ENCODE measurements at places on chromosomes 5 and 9. TPM values are rescaled to one million over a fixed set of nuclear protein-coding genes. Genes with fewer than 3 reads are reported as not detected.

DNA sequence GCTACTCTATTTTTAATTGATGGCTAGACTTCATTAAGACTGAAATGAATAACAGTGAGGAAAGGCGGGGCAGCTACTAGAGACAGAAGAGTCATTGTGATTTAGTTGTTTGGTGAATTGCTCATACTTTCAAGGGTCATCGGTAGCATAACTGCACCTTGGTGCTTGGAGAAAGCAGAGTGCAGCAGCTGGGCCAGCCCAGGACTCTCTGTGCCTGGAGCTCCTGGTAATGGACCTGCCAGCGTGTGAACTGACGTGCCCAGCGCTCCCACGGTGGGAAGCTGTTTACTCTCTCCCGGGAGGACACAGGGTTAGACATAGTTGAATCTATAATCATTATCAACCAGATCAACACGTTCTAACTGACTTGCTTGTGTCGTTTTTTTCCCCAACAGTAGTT is 42.9 kb downstream of the LURAP1L start:
- no peak for DNase-seq

GRCh38 chr9:445033-445432 is 230.4 kb downstream of the DOCK8 start:
- DNase-seq = no peak

- DNase-seq = no peak
Observed at GRCh38 chr9:129575818-129576217, 45.1 kb downstream of the C9orf50 start.

The IL3 gene
- 0.98 TPM for total RNA-seq

GRCh38 chr9:96856363-96857286 is 2.3 kb upstream of the ZNF782 start:
- peak; percentile 74 for DNase-seq

DNA sequence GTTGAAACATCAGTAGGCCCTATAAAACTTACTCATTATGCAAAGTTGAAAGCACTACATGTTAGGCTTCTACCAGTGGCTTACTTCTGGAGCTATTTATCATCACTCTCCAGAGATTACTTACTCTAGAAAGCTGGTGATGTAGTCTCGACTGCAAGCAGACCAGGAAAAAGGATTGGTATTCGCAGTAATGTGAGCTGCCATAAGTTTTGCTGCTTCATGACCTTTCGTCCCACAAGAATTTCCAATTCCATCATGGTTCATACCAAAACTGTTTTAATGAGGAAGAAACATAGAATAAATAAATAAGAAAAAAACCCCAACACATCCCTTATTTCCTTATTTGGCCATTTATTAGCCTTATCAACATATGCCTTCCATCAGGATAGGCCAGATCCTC is 181.9 kb downstream of the ADAMTS6 start:
- DNase-seq = no peak

DNA sequence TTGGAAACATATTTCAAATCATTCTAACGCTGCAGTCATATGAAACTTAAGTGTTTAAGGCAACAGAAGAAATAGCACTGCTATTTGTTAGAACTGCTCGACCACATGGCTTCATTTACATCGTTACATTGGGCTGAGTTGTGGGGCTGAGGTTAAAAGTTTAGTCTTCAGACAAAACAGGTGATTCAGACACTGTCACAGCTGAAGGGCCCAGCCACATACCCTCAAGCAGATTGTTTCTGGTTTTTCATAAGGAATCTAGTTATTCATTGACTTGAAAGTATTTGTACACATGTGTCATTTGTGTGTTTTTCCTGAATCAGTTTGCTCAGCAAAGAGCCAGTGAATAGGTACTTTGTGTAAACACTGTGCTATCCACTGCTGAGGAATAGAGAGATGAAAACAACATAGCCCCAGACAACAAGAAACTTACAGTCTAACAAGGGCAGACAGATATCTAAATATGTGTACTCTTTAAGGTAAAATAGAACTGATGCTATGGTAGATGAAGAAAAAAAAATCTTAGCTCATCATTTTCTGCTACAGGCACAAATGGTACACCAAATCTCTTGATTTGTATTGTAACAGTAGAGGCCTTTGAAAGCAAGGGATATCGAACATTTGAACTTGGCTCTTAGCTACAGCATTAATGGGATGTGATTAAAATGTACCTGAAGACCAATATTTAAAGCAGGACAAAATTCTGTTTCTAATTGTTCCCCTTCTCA is 357.6 kb upstream of the RPS23 start:
- no peak for DNase-seq

GRCh38 chr5:35408146-35408545 is 177.9 kb upstream of the PRLR start:
- no peak for DNase-seq

- no peak for DNase-seq
Observed at GRCh38 chr5:3354606-3355005, 241.0 kb upstream of the IRX1 start.

The PITX1 gene
- 0.31 TPM for total RNA-seq

The ADRA1B gene
- not detected for total RNA-seq

The ARSB gene
- total RNA-seq = 8.8 TPM

DNA sequence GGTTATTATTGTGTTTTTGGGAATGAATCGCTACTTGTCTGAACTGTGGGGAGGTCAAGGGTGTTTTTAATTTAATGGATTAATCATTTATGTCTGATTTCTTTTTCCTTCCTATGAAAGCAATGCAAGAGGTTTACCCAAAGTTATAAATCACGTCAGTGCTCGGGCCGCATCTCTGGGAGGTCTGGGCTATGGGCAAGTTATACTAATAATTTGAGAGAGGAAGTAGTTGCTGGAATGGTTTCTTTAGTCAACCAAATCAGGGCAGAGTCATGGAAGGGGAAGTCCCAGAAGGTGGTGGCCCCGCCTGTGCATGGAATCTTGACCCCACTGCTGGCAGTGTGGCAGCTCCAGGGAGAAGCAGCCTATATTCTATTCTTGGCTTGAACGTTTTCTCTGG is 180.2 kb downstream of the HSPA4 start:
- no peak for DNase-seq

DNA sequence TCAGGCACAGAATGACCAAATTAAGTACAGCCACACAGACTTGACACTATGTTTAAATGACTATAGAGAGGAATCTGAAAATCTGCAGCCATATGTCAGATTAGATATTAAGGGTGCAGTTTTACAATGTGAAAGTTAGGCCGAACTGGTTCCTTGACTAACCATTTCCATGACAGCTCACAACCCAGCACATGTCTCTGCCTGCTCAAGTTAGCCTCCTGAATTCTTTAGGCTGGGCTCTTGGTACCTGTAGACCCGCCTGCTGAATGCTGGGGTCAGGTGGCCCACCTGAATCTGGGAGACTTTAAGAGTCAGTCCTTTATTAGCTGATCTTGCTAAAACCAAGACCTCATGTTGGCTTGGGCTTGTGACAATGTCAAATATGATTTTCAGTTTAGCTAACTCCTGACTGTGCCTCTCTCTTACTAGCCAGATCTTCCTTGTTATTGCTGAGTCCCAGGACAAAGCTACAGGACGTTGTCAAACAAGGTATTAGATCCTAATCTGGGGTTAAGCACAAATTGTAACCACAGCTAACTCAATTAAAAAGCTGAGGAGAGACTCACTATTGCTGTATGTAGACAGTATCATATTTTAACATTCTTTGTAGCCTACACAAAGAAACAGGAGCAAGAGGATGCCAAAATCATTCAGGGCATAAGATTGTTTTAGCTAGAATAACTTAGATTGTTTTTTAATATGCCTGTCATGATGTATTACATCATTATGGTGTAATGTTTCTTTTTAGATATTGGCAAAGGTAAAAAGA is 490.9 kb downstream of the SEMA5A start:
- DNase-seq = no peak

DNA sequence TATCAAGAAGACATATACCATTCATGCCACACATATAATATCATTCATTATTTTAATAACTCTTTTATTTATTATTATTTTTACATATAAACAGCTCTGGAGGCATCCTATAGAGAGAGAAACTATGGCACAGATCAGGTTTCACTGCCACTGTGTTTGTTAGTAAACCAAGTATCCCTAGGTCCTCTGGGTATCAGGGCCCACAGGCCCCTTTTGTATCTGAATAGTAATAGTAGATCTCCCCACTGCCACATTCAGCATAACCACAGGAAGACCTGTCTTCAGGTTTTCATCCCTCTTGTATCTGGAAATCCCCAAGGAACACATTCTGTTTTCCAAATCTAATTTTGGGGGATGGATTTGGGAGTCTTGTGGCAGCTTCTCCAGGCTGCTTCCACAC is 94.0 kb downstream of the SPATA31D1 start:
- no peak for DNase-seq

GRCh38 chr9:126470241-126470993 is 143.3 kb upstream of the LMX1B start:
- peak; percentile 68 for DNase-seq

GRCh38 chr9:34555936-34556525 is 33.2 kb upstream of the ENHO start:
- no peak for DNase-seq

The BRINP1 gene
- total RNA-seq = not detected

DNA sequence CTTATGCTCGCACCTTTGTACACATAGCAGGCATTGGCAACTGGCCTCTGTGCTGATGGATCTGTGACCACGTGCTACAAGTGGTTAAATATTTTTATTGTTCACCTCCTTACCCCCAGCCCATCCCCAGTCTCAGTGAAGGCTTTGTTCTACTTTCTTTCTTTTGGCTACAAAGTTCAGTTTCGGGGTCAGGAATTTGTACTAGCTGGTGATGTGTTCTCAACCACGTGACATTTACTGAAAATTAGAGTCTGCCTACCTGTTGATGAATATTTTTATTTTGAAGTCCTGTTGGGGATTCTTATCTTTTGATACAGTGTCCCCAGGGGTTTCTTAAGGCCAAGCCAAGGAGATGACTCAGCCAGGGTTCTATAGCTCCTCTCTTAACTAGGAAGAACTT is 47.8 kb downstream of the C9orf57 start:
- DNase-seq = no peak

GRCh38 chr5:167096816-167097215 is 1194.6 kb upstream of the WWC1 start:
- no peak for DNase-seq

GRCh38 chr9:130866474-130866965 is 30.1 kb downstream of the QRFP start:
- peak; percentile 74 for DNase-seq

- DNase-seq = no peak
Observed at GRCh38 chr9:89008744-89009545, 17.7 kb downstream of the S1PR3 start.

The RPS14 gene
- 3,542 TPM for total RNA-seq

The FBP2 gene
- not detected for total RNA-seq

DNA sequence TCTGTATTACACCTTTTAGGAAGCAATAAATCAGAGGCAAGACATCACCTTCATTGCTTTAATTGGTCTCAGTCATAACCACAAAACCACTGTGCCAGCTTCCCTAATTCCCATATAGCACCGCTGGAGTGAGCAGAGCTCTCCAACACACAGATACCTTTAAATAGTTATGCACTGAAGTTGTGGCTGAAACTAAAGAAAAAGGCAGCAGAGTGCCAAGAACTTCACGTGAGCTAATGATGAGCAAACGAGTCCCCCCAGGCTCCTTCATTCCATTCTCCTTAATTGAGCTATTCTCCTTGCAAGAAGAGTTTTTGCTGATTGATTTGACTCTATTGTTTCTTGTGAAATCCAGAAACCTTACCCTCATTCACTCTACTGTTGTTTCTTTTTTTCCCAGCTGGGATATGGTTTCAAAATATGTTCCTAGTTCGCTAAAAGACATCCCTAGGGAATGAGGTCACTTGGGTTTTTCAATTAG is 501.5 kb downstream of the SPATA31D1 start:
- no peak for DNase-seq

The GABRA6 gene
- total RNA-seq = not detected

The ROR2 gene
- total RNA-seq = not detected

DNA sequence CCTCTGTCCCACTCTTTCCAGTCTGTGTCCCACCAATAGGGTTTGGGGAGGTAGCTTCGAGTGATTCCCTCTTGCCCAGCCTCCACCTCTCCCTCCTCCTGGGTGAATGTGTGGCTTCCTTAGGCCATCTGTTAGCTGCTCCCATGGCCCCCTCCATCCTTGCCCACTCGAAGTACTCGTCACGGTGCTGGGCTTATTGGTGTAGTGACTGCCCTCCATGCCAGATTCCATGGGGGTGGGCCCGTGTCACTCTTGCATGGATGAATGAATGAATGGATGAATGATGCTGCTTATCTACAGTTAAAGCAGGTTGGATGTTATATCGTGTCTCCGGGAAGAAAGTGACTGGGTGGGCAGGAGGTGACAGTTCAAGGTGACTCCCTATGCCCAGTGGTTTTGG is 19.1 kb downstream of the HMCN2 start:
- no peak for DNase-seq

The TUSC1 gene
- total RNA-seq = 0.38 TPM

The SLCO6A1 gene
- not detected for total RNA-seq

The RNF20 gene
- 30.6 TPM for total RNA-seq

The FREM1 gene
- total RNA-seq = not detected

The DCTN3 gene
- 61.0 TPM for total RNA-seq

DNA sequence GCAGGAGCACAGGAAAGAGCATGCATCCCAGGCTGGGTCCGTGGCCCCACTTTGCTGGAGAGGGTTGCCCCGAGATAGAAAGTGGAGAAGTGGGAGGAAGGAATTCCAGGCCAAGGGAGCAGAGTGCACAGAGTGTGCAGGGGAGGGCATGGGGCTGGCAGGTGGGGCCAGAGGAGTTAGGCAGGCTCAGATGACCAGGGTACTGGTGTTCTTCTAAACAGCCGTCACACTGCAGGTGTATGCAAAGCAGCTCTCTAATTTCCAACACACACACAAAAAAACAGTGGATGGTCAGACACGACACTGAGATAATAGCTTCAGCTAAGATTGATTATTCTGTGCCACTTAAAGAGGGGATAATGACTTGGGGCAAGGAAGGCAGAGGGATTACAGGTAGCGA is 212.2 kb downstream of the MTRR start:
- DNase-seq = no peak

The PTGES gene
- total RNA-seq = 0.20 TPM

The NAA35 gene
- total RNA-seq = 26.3 TPM

The FGF1 gene
- not detected for total RNA-seq

The ANKRD31 gene
- total RNA-seq = 0.99 TPM

The MCTP1 gene
- 0.40 TPM for total RNA-seq

GRCh38 chr5:117682416-117682815 is 1107.8 kb upstream of the SEMA6A start:
- no peak for DNase-seq

GRCh38 chr9:8725635-8726034 is 926.1 kb upstream of the DMAC1 start:
- no peak for DNase-seq

- DNase-seq = no peak
Observed at GRCh38 chr5:98773214-98773463, 324 bp upstream of the RGMB start.

DNA sequence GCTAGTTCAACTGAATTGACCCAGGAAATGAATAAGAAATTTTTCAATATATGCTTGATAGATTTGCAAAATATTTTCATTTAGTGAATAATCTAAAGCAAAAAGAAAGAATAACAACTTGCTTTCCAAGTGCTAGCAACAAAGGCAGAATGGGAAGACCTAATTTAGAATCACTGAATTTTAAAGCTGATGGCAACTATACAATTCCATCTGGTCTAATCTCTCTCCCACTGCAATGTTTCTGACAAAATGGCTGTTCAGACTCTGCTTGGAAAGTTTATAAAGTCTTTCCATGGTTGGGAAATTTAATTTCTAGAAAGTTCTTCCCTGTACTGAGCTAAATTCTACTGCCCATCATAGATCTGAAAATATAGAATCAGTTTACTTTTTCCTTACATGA is 75.7 kb upstream of the ACOT12 start:
- no peak for DNase-seq

The FOXD1 gene
- 1.5 TPM for total RNA-seq

GRCh38 chr9:13508681-13509080 is 229.2 kb upstream of the MPDZ start:
- no peak for DNase-seq
